ENCODE measurements at places on chromosomes 12 and 14.
A peak's percentile ranks its signal among the peaks of the same experiment; 100 is the strongest.

DNA sequence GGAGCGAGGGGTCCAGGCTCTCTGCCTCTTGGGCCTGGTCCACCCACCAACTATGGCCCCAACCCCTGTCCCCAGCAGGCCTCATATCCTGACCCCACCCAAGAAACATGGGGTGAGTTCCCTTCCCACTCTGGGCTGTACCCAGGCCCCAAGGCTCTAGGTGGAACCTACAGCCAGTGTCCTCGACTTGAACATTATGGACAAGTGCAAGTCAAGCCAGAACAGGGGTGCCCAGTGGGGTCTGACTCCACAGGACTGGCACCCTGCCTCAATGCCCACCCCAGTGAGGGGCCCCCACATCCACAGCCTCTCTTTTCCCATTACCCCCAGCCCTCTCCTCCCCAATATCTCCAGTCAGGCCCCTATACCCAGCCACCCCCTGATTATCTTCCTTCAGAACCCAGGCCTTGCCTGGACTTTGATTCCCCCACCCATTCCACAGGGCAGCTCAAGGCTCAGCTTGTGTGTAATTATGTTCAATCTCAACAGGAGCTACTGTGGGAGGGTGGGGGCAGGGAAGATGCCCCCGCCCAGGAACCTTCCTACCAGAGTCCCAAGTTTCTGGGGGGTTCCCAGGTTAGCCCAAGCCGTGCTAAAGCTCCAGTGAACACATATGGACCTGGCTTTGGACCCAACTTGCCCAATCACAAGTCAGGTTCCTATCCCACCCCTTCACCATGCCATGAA lies 8.6 kb downstream of the ARHGAP9 start:
- no peak for DNase-seq
- H3K36me3 ChIP-seq = peaks cover 84% of the 10 kb centered on the region
- peaks cover 53% of the 10 kb centered on the region for H3K27me3 ChIP-seq

DNA sequence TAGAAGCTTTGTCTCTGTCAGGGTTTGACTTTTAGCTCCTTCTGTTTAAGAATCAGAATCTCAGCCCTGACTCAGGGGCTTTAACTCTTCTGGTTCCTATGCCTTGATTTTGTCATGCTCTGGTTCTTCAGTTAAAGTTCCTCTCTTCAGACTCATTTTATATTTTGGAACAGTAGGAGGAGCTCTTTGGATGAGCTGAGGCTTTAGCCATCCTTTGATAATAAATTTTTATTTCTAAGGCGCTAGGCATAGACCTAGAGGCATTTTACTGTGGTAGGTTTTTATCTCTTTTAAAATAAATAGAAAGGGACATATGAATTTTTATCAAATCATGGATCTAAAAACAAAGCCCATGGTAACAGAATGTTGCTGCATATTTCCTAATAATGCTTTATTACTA lies 51.7 kb downstream of the ATP23 start:
- no peaks in the 10 kb centered on the region for H3K27me3 ChIP-seq
- no peaks in the 10 kb centered on the region for H3K4me1 ChIP-seq
- H3K27ac ChIP-seq = no peak overlapping the region
- DNase-seq = no peak
- H3K4me3 ChIP-seq = no peak overlapping the region
- no peaks in the 10 kb centered on the region for H3K36me3 ChIP-seq

GRCh38 chr12:61513499-61513898 lies 746.7 kb upstream of the USP15 start:
- H3K4me3 ChIP-seq = no peak overlapping the region
- no peaks in the 10 kb centered on the region for H3K27me3 ChIP-seq
- H3K36me3 ChIP-seq = no peaks in the 10 kb centered on the region
- no peak for DNase-seq

- H3K4me1 ChIP-seq = no peaks in the 10 kb centered on the region
- H3K4me3 ChIP-seq = no peak overlapping the region
- peaks cover 22% of the 10 kb centered on the region for H3K27me3 ChIP-seq
- H3K36me3 ChIP-seq = no peaks in the 10 kb centered on the region
Measured at GRCh38 chr14:70282666-70283065, 76.8 kb downstream of the COX16 start.

DNA sequence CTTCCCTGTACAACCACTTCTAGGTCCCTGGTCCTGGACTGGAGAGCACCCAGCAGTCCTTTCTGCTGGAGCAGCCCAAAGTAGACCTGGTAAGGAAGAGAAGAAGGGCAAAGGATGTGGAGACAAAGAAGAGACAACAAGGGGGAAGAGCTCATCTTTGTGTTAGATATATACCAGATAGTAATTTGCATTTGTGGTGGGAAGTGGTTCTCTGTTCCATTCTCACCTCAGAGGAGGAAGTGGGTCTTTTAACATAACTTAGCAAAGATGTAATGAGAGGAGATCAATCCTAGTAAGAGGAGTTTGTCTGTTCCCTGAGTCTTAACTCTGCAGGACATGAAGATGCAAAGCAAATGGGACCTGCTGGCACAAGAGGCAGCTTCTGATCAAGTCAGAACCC lies 8.0 kb downstream of the CCDC198 start:
- no peaks in the 10 kb centered on the region for H3K36me3 ChIP-seq
- no peak overlapping the region for H3K4me3 ChIP-seq

DNA sequence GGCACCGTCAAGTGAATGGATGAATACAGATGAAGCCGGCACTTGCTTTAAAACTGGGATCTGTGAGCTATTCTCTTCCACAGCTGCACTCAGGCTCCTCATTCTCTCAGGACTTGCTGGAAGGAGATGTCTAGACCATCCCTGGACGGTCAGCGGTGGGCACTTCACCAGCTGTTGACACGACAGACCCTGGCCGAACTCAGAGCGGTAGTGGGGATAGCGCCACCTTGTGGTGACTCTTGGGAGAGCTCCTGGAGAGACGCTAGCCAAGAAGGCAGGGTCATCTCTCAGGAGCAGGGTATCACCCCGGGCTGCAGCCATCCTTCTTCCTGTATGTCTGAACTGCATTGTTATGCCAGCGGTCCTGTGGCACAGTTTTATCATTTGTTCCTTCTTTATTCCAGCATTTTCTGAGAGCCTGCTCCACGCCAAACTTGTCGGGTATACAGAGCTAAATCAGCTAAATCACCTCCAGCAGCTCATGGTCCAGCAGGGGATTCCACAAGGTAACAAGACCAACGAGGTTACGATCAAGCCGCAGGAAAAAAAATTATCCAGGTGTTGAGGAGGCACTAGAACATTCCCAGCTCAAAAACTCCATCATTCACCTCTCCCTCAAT lies 10.0 kb downstream of the WNT1 start:
- peaks cover 15% of the 10 kb centered on the region for H3K27me3 ChIP-seq
- H3K27ac ChIP-seq = no peak overlapping the region
- no peak overlapping the region for H3K4me3 ChIP-seq

DNA sequence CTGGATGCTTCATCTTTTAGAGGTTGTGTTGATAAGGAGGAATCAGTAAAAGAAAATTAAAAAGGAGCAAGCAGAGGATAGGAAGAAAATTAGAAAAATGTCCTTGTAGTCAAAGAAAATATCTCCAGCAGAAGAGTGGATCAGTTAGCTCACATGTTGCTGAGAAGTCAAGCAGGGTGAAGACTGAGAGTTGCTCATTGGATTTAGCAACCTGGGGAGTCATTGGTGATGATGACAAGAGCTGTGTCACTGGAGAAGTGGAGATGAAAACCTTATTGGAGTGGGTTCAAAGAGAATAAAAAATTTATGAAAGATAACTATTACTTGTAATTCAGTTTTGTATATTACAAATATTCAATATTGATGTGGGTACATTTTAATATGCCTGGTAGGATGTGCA lies 9.8 kb downstream of the FRMD6 start:
- peaks cover 4% of the 10 kb centered on the region for H3K27me3 ChIP-seq
- H3K4me1 ChIP-seq = no peaks in the 10 kb centered on the region
- no peak overlapping the region for H3K27ac ChIP-seq
- H3K36me3 ChIP-seq = no peaks in the 10 kb centered on the region
- H3K4me3 ChIP-seq = no peak overlapping the region

- H3K36me3 ChIP-seq = peaks cover 7% of the 10 kb centered on the region
- DNase-seq = no peak
- H3K4me3 ChIP-seq = peak overlapping the region; percentile 67
- peaks cover 55% of the 10 kb centered on the region for H3K4me1 ChIP-seq
- peaks cover 8% of the 10 kb centered on the region for H3K27me3 ChIP-seq
- peak overlapping the region; percentile 99 for H3K27ac ChIP-seq
Measured at GRCh38 chr12:66189486-66189843, 451 bp downstream of the IRAK3 start.

GRCh38 chr14:93859957-93860356 lies 67.2 kb upstream of the FAM181A start:
- DNase-seq = no peak
- H3K4me1 ChIP-seq = no peaks in the 10 kb centered on the region
- H3K27ac ChIP-seq = no peak overlapping the region
- no peak overlapping the region for H3K4me3 ChIP-seq
- no peaks in the 10 kb centered on the region for H3K36me3 ChIP-seq
- peaks cover 35% of the 10 kb centered on the region for H3K27me3 ChIP-seq

DNA sequence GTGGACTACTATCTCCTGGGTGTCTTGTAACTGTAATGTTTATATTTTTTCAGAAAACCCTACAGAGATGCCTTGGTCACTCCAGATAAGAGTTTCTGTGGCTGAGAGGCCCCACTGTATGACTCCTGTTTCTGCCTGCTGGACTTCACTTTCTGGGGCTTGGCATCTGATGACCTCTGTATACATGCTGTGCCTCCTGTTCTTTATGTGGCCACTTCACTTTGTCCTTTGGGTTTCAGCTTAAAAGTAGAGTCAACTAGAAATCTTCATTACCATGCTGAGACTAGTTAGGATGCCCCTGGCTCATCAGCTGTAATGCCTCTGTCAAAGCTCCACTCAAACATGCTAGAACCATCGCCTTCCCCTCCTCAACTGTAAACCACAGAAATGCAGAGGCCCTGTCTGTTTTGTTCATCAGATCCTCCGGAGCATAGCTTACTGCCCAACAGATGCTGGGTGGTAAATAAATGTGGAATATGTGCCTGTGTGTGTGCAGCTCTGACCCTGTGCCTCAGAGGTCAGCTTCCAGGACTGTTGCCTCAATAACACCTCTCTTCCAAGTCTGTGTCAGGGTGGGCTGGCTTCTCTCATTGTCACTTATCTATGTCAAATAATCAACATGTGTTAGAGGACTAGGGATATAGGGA lies 25.5 kb downstream of the ZNF664 start:
- H3K36me3 ChIP-seq = no peaks in the 10 kb centered on the region
- H3K27me3 ChIP-seq = no peaks in the 10 kb centered on the region
- no peak for DNase-seq
- peaks cover 23% of the 10 kb centered on the region for H3K4me1 ChIP-seq
- H3K27ac ChIP-seq = no peak overlapping the region

DNA sequence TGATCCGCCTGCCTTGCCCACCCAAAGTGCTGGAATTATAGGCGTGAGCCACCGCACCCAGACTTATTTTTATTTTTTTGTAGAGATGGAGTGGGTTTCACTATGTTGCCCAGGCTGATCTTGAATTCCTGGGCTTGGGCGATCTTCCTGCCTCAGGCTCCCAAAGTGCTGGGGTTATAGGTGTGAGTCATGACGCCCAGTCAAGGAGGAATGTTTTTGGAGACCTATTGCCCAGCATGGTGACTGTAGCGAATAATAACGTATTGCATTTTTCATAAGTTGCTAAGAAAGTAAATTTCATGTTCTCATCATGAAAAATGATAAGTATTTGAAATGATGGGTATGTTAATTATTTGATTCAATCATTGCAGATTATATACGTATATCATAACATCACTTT lies 46.5 kb downstream of the TEAD4 start:
- no peak for DNase-seq
- no peaks in the 10 kb centered on the region for H3K27me3 ChIP-seq
- peaks cover 14% of the 10 kb centered on the region for H3K36me3 ChIP-seq
- no peak overlapping the region for H3K4me3 ChIP-seq
- no peaks in the 10 kb centered on the region for H3K4me1 ChIP-seq

DNA sequence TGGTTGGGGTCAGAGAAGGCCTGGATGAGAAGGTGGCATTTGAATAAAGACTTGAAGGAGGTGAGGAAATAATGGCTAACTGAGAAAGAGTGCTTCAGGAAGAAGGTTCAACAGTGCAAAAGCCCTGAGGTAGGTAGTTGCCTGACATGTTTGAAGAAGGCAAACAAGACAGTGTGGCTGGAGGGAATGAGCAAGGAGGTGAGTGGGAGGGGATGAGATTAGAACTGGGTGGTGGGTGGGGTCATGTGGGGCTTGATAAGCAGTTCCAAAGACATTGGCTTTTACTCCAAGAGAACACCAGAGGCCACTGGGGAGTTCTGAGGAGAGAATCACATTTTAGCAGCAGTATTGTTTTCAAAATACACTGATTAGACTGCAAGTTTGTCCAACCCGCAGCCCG lies 50.5 kb downstream of the HSPB8 start:
- no peak for DNase-seq
- no peak overlapping the region for H3K27ac ChIP-seq
- no peaks in the 10 kb centered on the region for H3K27me3 ChIP-seq
- H3K4me3 ChIP-seq = no peak overlapping the region

Data from left lung (tissue), 14 donors.